ENCODE measurements at places on chromosomes 16 and 17.
A peak's percentile ranks its signal among the peaks of the same experiment; 100 is the strongest.

DNA sequence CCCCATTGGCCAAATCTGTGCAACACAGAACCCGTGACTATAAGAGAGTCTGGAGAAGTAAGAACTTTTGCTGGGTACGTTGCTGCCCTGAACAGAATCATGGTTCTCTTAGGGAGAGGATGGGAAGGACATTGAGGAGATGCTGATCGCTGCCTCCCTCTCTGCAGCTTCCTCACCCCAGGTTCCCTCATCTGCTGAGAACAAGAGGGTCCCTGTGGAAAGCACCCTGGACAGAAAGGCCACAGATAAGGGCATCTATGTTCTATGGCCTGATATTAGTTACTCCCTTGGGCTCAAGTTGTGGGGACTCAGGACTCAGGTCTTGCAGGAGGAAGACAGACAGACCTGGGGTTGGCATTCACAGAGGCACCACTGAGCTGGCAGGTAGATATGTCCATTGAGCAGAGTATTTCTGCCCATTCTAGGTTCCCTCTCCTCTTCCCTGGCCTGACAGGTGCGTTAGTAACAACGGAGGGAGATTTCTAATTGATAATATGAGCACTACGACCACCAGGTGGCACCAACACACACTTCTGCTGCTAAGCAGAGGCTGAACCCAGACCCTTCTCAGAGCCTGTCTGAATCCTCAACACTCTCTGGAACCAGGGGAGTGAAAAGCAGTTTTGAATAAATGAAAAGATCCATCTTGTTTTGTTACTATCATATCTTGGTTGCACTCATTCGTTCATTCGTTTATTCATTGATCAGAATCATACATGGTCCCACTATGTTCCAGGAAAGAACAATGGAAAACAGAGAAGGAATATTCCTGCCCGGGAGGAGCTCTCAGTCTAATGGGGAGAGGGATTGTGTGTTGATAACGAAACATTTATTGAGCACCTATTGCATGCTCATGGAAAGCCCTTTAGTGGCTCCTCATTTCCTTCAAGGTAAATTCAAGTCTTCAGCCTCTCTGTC lies 56.4 kb downstream of the SLC6A2 start:
- peak; percentile 77 for DNase-seq

DNA sequence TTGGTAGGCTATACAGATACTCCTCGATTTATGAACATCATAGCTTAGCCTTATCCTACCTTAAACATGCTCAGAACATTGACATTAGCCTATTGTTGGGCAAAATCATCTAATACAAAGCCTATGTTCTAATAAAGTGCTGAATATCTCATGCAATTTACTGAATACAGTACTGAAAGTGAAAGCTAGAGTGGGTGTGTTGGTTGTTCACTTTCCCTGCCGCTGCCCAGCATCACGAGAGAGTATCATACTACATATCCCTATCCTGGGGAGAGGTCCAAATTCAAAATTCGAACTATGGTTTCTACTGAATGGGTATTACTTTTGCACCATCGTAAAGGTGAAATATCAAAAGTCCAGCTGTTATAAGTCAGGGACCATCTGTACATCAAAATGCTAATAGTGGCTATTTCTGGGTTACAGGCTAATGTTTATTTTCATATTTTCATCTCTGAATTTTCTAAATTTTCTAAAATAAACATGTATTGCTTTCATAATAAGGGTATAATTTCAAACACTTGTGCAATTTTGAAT lies 54.5 kb downstream of the NACA2 start:
- no peak for DNase-seq

DNA sequence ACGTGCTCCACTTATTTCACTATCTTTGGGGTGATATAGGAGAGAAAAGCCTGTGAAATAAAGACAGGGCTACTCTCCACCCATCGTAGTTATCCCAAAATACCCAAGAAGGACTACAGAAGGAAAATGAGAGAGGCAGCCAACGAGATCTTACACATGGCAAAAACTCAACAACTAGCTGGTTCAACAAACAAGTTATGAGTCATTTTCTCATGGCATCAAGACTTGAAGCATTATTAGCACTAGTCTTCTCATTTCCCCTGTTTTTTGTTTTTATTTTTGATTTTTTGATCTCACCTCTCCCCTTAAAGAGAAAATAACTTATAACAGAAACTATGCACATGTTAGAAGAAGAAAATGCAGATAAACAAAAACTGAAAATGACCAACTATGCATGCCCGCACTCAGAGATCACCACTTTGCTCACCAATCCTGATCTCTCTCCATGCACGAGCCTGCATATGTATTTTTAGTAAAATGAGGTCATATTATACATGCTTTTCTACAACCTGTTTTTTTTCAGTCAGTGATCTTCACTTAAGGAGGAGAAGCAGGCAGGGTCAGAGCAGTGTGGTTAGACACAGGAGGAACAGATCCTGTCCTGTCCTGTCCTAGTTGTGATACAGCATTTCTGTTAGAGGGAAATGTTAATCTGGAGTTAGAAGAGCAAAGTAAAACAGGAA lies 22.8 kb downstream of the FAM117A start:
- no peak for DNase-seq

GRCh38 chr16:81261049-81261648 lies 22.7 kb downstream of the BCO1 start:
- DNase-seq: no peak

DNA sequence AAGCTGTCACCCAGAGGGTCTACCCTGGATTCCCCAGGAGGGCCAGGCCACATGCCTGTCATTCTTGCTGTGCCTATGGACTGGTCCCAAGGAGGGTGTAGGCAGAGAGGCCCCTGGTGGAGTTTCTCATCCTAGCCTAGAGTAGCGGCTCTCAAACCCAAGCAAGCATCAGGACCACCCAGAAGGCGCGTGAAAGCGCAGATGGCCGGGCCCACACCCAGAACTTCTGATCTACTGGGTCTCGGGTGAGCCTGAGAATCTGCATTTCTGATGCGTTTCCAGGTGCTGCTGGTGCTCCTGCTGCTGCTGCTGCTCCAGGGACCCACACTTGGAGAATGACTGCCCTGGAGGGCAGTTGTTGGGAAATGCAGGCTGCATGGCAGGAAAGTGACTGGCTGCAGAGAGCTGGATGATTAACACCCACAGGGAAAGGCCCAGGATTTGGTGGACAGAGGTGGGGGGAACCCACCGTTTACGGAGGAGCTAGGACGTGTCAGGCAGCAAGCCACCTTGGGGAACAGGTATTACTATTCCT lies 9.5 kb upstream of the OSGIN1 start:
- DNase-seq: no peak

- no peak for DNase-seq
These were observed 198.0 kb upstream of the MAF start for GRCh38 chr16:79798416-79799053.

DNA sequence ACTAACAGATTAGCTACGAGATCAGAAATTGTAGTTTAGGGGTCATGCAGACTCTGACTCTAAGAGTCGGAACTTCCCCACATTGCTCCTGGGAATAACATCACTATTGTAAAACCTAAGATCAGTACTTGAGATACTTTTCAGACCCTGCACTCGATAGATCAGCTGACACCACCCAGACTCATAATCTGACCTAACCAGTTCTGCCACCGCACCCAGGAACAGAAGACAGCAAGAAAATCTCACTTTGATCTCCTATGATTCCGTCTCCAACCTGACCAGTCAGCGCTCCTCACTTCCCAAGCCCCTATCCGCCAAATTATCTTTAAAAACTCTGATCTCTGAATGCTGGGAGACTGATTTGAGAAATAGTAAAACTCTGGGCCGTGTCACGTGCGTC lies 27.2 kb upstream of the ASGR2 start:
- no peak for DNase-seq

- no peak for DNase-seq
These were observed 7.7 kb downstream of the IRX6 start for GRCh38 chr16:55331648-55332185.

- DNase-seq: no peak
These were observed 35.4 kb downstream of the CDRT15 start for GRCh38 chr17:14201021-14201987.

GRCh38 chr17:82248815-82249674 lies 20.2 kb downstream of the SLC16A3 start:
- DNase-seq: no peak

DNA sequence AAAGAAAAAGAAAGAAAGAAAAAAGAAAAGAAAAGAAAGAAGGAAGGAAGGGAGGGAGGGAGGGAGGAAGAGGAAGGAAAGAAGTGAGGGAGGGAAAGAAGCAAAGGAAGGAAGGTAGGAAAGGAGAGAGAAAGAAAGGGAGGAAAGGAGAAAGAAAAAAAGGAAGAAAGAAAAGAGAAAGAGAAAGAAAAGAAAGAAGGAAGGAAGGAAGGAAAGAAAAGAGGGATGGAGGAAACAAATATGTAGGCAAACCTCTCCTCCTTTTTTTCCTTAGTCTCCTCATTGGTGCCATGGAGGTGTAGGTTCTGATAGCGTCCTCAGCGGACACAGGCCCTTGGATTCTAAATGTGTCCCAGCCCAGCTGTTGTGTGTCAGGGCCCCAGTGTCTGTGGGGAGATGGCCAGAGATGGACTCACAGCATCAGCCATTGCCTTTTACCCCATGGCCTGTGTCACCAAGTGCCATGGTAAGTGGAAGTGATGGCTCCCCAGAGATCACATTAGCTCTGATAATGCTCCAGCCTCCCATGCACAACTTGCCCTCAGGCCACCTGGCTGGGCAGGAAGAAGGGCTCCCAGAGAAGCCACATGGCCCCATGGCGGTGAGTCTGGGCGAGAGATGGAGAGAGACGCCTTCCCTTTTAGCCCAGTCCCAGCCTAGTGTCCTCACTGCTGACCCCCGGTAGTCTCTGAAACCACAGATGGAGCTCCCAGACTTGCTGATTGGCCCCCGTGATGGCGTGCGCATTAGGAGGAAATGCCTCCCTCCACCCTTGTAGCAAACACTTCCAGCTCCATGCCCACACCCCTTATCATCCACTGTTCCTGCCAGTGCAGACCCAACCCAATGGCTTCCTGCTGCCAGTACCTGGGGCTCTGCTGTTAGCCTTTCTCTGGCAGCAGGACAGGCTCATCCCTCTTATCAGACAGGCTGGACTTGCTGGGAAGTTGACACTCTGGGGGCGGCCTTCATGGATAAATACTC lies 3.7 kb upstream of the SLC6A2 start:
- DNase-seq: no peak

DNA sequence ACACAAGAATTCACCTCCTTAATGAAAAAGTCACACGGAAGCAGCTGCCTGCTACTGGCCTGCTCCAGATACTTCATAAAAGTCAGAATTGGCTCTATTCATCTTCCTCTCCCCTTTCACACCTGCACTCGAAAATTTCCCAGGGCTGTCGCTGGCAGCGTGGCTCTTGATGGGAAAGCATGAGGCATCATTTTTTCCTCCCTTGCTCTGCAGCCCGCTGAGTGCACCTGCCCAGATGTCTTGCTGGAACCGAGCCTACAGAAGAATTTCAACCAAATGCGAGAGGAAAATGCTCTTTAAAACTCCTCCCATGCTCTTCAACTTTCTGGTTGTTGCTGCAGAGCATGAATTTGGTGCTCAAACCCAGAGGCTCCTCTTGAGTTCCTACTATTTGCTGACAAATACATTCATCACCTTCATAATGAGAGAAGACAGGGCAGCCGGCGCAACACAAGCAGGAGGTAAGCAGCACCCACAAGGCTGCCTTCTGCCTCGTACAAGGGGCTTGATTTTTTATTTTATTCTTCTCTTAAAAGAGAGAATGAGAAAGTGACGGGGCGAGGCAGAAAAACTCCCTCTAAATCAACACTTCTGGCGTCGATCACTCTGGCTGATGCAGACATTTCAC lies 146.8 kb downstream of the ZFHX3 start:
- DNase-seq: no peak

GRCh38 chr17:40071313-40072039 lies 8.7 kb downstream of the THRA start:
- peak; percentile 66 for DNase-seq

GRCh38 chr17:6927290-6928126 lies 68.3 kb upstream of the ALOX12 start:
- DNase-seq: no peak

- DNase-seq: no peak
These were observed 29.3 kb downstream of the TMEM92 start for GRCh38 chr17:50303596-50303995.

DNA sequence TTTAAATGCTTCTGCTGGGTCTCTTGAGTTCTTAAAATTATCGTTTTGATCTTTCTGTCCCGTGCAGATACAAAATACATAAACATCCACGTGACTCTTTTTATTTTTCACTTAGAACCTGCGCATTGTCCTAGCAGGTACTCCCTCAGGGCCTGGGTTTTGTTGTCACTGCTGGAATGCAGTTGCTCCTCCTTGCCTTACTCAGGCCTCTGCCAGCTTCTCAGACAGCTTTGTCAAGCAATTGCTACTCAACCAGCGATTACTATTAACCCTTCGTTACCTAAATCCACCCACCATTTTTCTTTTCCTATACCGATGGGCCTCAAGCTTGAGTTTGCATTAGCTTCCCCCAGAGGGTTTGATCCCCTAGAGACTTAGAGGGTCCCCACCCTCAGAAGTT lies 405.9 kb upstream of the RBFOX1 start:
- no peak for DNase-seq

DNA sequence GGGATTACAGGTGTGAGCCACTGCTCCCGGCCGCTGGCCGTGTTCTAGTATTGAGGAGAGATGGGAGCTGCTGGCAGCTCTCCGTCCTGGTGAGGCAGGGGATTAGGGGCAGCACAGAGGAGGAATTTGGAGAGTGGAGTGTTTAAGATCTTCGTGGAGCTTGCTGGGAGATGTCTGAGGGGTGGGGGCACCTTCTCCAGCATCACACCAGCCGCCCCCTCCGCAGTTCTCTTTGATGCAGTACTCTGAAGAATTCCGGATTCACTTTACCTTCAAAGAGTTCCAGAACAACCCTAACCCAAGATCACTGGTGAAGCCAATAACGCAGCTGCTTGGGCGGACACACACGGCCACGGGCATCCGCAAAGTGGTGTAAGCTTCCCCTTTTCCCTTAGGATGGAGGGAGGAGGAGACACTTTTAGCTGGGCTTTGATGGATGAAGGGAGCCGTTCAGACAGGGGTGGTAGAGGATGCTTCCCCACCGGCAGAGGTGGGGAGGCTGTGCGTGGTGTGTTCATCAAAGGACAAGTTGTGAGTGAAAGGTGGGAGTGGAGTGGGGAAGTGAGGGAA lies 11.9 kb downstream of the ITGAM start:
- no peak for DNase-seq

All from left cardiac atrium (tissue), 4 donors.